ENCODE measurements at places on chromosomes 6 and 20.

DNA sequence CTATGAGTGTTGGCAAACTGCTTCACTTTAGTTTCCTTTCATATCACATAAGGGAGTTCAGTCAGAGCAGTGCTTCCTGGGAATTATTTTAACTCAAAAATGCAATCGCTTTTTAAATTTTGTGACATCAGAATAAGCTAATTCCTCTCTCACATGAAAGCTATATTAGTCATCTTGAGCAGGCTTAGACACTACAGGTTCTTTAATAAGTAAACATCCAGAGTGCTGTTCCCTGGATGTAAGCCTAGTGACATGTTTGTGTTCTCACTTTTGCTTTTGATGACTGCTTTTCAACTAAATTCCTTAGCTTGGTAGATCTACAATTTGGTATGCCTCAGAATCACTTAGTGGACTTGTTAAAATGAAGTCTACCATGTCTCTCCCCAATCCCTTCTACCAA lies 252.7 kb upstream of the POU3F2 start:
- no peak for DNase-seq

GRCh38 chr6:82017773-82018172 lies 229.8 kb downstream of the IBTK start:
- no peak for DNase-seq

GRCh38 chr6:42200035-42200434 lies 5.3 kb upstream of the GUCA1B start:
- no peak for DNase-seq

DNA sequence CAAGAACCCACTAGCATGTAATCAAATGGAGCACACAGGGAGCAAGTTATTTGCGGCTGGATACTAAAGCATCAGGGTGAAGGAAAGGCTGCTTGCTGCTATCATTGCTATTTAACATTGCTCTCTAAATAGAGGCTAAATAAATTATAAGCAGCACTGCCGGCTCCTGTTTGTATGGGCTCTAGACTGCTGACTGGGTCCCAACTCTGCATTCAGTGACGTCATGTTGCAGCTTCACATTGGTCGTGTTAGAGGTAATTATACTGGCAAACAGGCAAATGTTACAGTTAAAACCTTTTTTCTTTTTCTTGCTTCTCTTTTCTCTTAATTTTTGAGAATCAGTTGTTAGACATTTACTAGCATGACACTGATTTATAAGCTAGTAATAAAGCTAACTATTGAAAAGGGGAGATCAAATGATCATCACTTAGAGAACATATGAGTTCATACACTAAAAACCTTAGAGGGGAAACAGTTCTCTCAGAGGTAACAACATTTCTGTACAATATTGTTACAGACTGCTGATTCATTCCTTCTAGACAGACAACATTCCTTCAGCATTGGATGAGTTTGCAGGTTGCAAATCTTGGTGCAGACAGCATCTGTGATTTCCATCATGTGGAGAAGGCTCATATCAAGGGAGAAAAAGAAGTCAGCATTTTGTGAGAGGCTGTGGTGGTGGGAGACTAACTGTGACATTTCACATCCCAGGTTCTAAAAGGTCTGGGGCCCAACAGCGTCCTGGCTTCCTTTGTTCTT lies 15.9 kb downstream of the RFPL4B start:
- DNase-seq = no peak

- no peak for DNase-seq
Measured at GRCh38 chr6:169653691-169654090, 48.1 kb downstream of the WDR27 start.
